ENCODE measurements at places on chromosomes 16 and 17. TPM values are rescaled to one million over a fixed set of nuclear protein-coding genes. Genes with fewer than 3 reads are reported as not detected.

Gene KRTAP4-4
- not detected for total RNA-seq

Gene MAZ
- 209 TPM for total RNA-seq

Gene KIFC3
- total RNA-seq: 55.0 TPM

Gene KRT39
- not detected for total RNA-seq

Gene CPD
- total RNA-seq: 76.6 TPM

Gene SLC38A8
- total RNA-seq: not detected

Gene ATP5PD
- total RNA-seq: 175 TPM

Gene RGS9
- total RNA-seq: 1.3 TPM

Gene SOCS3
- total RNA-seq: 282 TPM

Gene MYH2
- total RNA-seq: not detected

Gene GEMIN4
- total RNA-seq: 20.8 TPM

Gene KRTAP9-8
- not detected for total RNA-seq

Gene ATAD5
- total RNA-seq: 0.61 TPM

Gene CDH11
- total RNA-seq: 887 TPM

Gene CCDC57
- total RNA-seq: 21.1 TPM

Gene HBA1
- total RNA-seq: not detected

Gene AKAP10
- total RNA-seq: 25.3 TPM

Gene HAP1
- under 0.01 TPM for total RNA-seq

Gene HDAC5
- 133 TPM for total RNA-seq

Gene ANKS3
- total RNA-seq: 36.5 TPM

Gene TP53TG3F
- total RNA-seq: not detected

Gene AANAT
- total RNA-seq: not detected

Gene MILR1
- total RNA-seq: 6.5 TPM

Gene SNAI3
- total RNA-seq: not detected

Gene NEUROD2
- total RNA-seq: not detected

Gene CPNE7
- 3.2 TPM for total RNA-seq

Gene MT1M
- total RNA-seq: 1.6 TPM

Gene TEX19
- total RNA-seq: not detected

Gene MYO19
- total RNA-seq: 78.4 TPM
